ENCODE measurements at places on chromosomes 6 and 20. TPM values are rescaled to one million over a fixed set of nuclear protein-coding genes. Genes with fewer than 3 reads are reported as not detected.

PROCR gene
- polyA plus RNA-seq: 29.5 TPM

UST gene
- 5.0 TPM for polyA plus RNA-seq

OR2H2 gene
- not detected for polyA plus RNA-seq

OARD1 gene
- 6.4 TPM for polyA plus RNA-seq

IL17F gene
- polyA plus RNA-seq: not detected

CD93 gene
- 0.02 TPM for polyA plus RNA-seq

ROS1 gene
- 1.8 TPM for polyA plus RNA-seq

STX11 gene
- polyA plus RNA-seq: 0.15 TPM

SNAI1 gene
- polyA plus RNA-seq: 6.2 TPM

HIVEP2 gene
- 2.5 TPM for polyA plus RNA-seq

MPIG6B gene
- not detected for polyA plus RNA-seq

DNA sequence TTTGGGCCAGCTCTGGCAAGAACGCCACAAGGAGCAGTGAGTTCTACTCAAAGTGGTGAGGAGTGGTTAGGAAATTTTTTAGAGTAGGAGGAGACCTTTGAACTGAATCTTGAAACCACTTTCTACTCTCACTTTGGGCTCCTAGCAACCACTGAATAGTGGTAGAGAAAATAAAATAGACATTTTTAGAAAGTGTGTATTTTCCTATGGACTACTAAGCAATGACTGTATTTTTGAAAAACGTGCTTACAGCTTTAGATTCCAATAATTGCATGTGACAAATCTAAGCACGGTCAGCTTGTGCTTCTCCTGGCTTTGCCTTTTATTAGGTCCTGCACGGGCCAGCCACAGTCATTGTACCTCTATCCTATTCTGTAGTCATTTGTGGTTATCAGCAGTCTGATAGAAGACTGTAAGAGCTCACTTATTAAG, 8.7 kb upstream of the IFNGR1 start:
- DNase-seq: no peak

GRCh38 chr6:139473231-139473701, 98.8 kb upstream of the CITED2 start:
- no peak for DNase-seq

DNA sequence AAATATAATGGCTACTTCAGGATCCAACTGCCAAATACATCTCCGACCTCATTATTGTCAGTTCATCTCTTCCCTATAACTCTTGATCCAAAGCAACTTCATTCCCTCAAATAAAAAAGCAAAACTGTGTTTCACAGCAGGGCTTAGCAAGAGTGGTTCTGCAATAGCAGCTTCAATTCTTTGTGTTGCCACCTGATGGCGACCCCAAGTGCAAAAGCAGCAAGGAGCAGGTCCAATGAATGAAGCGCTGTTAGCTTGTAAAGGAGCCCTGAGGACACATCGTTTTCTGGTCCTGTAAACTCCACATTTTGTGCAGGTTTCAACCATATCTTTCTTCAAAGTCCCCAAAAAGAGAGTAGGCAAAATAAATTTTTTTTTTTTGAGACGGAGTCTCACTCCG, 19.6 kb downstream of the RTN4IP1 start:
- peak; percentile 39 for DNase-seq

GRCh38 chr6:16742116-16742515, 19.1 kb downstream of the ATXN1 start:
- DNase-seq: no peak

DNA sequence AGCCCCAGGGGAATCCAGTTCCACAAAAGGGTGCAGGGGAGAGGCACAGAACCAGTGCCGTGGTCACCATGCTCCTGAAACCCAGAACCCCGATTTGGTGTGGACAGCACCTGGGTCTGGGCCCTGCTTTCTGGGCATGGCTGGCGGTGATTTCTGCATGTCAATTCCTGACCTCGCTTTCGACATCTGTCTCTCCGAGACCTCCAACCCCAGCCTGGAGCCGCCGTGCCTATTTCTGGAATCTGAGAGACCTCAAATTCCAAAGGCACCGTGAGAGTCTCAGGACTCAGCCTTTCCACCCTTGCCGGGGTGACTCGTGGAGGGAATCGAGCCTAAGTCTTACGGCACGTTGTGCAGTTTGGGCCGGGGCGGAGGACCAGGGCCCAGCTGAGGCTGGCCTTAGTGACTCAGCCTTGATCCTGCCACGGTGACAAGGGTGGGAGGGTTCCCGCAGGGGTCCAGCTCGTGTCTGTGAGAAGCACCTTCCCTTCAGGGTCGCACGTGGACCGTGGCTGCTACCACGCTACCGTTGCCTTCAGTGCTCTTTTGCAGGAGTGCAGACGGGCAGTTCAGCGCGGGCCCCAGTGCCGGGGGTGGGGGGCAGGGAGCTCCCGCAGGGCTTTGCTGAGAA, 133.7 kb downstream of the PXDC1 start:
- no peak for DNase-seq

DNA sequence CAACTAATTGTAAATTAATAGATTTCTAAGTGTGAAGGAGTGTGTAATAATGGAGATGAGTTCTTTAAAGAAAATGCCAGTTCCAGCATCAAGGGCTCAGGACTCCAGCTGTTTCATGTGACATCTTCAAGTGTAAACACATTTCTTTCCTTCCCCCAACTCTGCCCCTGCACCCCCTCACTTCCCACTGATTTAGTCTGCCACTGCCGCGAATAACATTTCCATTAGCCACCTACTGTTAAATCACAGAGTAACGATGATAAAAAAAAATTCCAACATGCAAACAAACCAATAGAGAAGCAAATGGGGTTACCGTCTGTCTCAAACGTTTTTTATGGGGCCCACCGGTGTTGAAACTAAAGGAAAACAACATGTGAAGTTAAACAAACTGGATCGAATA, 414.3 kb downstream of the SAMD5 start:
- DNase-seq: no peak

DNA sequence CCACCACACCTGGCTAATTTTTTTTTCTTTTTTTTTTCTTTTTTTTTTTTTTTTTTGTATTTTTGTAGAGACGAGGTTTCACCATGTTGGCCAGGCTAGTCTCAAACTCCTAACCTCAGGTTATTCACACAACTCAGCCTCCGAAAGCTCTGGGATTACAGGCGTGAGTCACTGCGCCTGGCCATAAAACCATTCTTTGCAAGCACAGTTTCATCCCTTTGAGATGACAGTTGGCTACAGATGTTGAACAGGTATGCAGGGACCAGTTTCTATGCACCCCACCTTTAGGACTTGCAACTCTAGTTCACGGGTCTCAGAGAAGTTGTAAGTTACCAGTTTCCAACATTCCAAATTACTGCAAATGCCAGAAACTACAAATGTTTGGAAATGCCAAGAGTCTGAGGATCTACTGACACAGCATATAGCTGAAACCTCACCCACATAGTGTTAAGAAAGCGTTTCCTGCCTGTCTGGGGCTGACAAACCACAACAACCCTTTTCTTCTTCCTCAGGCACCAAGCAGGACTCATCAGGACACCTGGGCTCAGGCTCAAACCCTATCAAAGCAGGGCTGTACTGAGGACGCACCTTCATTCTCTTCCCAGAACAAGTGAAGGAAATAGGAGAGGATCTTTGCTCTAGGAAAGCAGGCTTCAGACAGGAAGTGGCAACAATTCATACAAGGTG, 22.9 kb downstream of the ARHGAP18 start:
- DNase-seq: no peak

DNA sequence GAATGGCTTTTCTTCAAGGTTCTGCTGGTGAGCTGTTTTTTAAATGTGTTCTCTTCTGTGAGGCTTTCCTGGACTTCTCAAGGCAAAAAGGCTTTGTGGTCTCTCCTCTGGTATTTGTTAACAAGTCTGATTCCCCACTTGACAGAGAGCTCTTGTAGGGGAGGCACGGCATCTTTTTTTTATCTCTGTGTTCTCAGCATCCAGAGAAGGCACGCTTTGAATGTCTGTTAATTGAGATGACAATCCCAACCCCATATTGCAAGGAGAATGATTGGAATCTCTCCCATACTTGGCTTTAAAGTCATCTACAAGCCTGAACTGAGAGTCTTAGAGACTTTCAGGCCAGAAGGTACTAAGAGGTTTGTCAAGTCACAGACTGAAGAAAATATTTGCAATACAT, 22.6 kb downstream of the EDN1 start:
- DNase-seq: no peak

GRCh38 chr6:12608874-12609273, 107.7 kb upstream of the PHACTR1 start:
- DNase-seq: no peak

- no peak for DNase-seq
These were observed 13.7 kb upstream of the SHPRH start for GRCh38 chr6:145977881-145978280.

- no peak for DNase-seq
These were observed 78.9 kb downstream of the FAM217A start for GRCh38 chr6:3999800-4000661.

GRCh38 chr6:157556671-157557430, 175.9 kb downstream of the ZDHHC14 start:
- DNase-seq: no peak

DNA sequence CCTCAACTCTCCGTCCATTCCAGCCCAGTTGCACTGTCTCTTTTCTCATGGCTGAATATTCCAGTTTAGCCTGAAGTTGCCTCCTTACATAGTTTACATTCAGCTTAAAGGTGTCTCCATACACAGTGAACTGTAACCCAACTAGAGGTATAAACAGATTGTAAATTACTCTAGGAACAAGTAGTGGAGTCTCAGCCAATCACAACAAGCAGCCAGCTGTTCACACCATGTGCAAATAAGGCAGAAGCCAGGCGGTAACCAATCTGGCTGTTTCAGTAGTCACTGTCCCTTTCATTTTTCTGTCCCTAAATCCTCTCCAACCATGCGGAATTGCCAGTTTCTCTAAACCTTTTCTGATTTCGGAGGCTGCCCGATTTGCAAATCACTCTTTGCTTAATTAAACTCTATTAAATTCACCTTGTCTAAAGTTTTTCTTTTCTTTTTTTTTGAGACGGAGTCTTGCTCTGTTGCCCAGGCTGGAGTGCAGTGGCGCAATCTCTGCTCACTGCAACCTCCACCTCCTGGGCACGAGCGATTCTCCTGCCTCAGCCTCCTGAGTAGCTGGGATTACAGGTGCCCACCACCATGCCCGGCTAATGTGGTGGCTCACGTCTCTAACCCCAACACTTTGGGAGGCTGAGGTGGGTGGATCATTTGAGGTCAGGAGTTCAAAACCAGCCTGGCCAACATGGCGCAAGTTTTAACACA, 37.6 kb upstream of the GFOD1 start:
- DNase-seq: no peak

DNA sequence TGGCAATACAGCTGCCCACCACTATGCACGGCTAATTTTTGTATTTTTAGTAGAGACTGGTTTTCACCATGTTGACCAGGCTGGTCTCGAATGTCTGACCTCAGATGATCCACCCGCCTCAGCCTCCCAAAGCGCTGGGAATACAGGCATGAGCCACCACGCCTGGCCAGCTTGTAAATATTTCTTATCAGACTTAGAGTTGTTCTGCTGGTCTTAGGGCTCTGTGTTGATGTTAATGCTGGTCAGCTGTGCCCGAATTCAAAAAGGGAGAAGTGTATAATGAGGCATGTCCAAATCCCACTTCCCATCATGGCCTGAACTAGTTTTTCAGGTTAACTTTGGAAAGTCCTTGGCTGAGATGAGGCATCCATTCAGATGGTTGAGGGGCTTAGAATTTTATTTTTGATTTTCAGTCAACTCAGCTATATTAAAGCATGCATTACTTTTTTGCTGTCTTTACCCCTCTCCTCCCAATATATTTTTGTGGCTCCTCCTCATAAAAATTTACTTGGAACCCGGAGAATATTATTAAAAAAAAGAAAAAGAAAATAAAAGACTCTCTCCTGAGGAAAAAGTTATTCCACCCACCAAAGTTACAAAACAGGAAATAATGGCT, 47.7 kb downstream of the ADAT2 start:
- no peak for DNase-seq

DNA sequence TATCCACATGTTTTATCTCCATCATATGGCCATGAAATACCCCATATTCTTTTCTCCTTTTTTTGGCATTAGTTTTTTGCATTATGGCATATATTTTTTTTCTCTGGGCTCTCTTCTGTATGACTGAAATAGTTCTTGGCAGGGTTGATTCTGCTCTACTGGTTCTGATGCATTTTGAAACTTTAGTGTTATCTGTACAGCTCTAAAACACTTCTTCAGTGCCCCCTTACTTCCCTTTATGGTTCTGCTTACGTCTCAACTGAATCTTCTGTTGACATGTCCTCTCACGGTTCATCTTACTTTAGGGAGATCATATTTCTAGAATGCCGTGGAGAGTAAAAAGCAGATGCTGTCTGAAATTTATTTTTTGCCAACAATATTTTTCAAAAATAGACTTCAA, 23.2 kb upstream of the TXNDC5 start:
- DNase-seq: no peak

DNA sequence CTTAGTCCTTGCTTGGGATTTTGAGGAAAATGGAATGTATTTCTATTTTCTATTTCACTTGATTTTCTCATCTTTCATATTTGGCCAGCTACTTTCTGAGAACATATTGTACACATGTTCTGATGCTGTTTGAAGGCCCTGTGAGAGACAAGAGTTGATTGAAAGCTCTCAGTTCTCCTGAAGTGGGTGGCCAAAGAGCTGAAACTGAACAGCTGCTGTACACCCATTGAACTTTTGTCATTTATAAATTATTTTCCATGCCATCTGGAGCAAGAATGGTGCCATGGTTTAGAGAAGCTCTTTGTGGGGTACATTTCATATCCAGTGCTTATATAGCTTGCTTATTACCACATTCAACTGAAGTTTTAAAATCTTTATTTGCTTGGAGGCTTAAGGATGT, 298.3 kb downstream of the PRL start:
- DNase-seq: no peak

GRCh38 chr6:72999995-73000394, 225.3 kb downstream of the KHDC1L start:
- DNase-seq: no peak

DNA sequence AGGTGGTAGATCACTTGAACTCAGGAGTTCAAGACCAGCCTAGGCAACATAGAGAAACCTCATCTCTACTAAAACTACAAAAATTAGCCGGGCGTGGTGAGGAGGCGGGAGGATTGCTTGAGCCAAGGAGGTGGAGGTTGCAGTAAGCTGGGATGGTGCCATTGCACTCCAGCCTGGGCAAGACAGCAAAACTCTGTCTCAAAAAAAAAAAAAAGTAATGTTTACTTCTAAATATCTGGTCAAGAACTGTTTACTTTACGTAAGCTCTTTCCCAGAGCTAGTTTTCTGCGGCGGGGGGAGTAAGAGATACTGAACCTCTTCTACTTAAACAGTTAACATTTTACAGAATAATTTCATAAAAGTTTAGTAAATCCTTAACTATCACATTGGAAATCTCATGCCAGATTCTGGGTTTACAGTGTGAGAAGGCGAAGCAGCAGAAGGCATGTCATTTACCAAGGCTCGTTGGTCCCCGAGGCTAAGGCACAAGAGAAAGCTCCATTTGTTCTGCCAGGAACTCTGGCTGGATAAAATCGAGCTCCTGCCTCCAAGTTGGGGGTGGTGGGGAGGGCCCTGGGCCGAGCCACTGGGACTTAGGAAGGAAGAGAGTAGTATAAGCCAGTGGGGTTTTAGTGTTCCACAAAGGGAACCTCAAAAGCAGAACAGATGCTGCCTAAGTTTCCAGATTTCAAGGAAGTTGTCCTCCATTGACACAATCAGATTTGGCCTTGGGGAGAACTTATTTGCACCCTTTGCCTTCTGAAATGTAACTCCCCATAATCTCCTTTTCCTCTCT, 41.7 kb downstream of the ARFGEF2 start:
- no peak for DNase-seq
